ENCODE measurements at places on chromosomes 12 and 14.

- no peak for DNase-seq
Observed at GRCh38 chr14:19900999-19901398, 19.4 kb upstream of the OR4K5 start.

DNA sequence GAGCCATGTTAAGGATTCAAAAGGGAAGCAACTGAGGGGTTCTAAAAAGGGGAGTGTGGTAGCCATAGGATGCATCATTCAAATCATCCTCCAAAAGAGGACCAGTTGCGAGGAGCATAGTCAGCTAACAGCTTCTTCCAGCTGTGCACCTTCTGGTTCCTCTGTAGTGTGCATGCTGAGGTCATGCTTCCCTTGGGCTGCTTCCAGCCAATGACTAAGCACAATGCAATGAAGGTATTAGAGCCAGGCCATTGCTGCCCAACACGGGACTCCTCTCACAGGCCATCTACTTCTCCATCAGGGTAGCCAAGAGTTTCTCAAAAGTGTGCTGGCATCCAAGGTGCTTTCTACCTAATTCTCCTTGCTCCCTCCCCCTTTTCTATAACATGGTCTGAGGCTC lies 69.2 kb upstream of the ARID2 start:
- peak; percentile 18 for DNase-seq

DNA sequence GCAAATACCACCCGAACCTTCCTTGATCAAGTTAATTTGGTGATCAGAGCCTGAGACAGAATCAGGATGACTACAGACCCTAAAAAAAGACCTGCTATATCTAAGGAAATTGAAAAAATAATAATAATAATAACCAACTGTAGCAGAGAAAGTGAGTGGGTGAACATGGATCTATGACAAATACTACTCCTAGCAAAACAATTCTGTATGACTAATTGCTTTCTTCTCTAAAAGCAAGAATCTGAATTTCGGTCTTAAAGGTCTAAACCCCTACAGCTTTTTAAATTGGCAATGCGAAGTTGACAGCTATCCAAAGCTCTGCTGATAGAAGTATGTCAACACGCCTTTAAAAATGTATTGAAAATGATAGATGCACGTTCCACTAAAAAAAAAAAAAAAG lies 102.2 kb downstream of the PRKAB1 start:
- DNase-seq, result no peak

GRCh38 chr12:99278899-99279298 lies 368.7 kb upstream of the GARIN6 start:
- DNase-seq, result no peak

DNA sequence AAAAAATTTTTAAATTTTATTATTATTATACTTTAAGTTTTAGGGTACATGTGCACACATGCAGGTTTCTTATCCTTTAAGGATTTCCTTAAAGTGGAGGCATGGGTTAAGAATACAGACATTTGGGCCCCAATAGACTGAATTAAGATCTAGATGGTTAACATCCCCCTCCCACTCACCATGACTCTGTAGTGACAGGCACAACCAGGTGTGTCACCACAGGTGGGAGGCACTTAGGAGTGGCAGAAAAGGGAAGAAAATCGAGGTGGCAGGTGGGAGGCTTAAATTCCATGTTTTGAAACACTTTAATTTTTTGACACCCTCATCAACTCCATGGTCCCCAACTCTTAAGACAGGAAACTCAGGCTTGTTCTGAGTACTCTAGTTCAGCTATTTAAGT lies 37.6 kb upstream of the GRIP1 start:
- no peak for DNase-seq

DNA sequence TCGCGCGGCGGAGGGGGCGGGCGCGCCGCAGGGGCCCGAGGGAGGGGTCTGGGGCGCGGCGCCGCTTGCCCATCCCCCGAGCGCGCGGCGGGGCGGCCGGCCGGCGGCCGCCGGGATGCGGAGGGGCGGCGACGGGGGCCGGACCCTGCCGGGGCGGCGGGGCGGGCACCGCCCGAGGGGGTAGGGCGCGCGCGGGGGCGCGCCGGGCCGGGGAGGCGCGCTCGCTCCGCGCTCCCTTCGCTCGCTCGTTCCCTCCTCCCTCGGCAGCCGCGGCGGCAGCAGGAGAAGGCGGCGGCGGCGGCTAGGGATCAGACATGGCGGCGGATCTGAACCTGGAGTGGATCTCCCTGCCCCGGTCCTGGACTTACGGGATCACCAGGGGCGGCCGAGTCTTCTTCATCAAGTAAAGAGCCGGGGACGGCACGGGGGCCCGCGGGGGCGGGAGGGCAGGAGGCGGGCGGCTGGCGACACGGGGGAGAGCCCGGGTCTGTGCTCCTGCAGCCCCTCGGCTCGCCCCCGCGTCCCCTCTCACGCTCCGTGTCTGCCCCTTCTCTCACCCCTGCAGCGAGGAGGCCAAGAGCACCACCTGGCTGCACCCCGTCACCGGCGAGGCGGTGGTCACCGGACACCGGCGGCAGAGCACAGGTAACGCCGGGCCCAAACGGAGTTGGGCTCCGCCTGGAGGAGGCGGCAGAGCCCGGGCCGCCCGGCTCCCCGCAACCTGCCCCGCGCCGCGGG lies at the start of gene PLEKHA5:
TSS of gene PLEKHA5 (plus strand) at position 248 of the 738 bp plus-strand sequence. CDS start at position 315, 67 bp downstream.
- peak; percentile 52 for DNase-seq

DNA sequence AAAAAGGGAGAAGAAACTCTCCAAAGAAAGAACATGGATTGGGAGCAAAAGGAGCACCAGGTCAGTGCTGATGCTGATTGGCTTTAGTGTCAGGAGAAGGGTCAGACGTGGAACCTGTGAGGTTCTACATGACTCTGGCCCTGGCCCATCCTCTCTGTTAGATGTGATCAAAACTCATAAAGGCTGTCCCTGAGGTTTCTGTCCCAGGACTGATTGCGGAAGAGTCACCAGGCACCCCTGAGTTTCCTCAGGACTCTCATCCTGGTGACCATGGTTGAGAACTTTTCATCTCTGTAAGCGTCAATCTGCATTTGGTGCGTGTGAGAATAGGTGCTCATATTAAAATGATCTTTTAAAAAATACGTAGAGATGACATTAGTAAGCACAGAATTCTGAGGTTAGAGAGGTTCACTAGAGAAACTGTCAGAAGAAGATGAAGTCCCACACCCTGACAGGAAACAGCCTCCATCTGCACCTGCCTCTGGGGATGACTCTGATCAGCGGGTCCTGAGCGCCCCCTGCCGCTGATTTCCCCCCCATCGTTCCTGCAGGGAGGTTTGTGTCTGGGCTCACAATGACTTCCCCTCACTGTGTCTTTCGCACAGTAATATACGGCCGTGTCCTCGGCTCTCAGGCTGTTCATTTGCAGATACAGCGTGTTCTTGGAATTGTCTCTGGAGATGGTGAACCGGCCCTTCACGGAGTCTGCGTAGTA lies 741.8 kb downstream of the TMEM121 start:
- DNase-seq, result no peak

DNA sequence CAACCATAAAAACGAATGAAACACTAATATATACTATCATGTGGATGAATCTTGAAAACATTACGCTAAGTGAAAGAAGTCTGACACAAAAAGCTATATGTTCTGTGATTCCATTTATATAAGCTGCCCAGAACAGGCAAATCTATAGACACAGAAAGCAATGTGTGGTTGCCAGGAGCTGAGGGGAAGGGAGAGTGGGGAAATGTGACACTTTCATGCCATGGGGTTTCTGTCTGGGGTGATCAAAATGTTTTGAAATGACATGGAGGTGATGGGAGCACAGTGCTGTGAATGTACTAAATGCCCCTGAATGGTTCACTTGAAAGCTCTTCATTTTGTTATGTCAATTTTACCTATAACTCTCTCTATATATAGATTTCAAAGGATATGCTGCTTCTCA lies 30.1 kb downstream of the ATG14 start:
- no peak for DNase-seq

DNA sequence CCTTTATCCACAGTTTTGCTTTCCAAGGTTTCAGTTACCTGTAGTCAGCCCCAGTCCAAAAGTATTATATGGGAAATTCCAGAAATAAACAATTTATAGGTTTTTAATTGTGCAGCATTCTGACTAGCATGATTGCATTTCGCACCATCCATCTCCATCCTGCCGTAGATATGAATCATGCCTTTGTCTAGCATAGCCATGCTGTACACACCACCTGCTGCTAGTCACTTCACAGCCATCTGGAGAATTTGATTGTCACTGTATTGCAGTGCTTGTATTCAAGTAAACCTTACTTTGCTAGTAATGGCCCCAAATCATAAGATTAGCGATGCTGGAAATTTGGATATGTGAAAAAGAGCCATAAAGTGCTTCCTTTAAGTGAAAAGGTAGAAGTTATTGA lies 36.0 kb downstream of the MUCL1 start:
- no peak for DNase-seq

DNA sequence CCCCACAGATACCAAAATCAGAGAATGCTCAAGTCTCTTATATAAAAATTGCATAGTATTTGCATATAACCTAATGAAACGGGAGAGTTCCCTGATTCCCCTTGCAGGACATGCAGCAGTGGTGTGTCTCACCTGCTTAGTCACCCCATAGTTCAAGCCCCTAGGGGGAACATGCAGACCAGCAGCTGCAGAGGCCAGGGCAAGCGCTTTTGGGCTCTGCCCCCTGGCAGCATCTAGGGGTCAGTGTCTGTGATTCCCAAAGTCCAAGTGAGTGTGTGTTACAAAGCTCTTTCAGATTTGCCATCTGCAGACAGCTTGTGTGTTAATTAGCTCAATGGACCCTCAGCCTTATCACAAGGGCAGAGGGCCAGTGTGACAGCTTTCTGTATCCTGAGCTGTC lies 110.1 kb downstream of the DNAI7 start:
- DNase-seq, result no peak

GRCh38 chr12:14961466-14962152 lies at the start of gene ARHGDIB:
ARHGDIB (minus strand) TSS chr12:14961601; CDS start chr12:14950712, 10,889 bp downstream.
- no peak for DNase-seq

- no peak for DNase-seq
Observed at GRCh38 chr12:66240096-66240820, 51.2 kb downstream of the IRAK3 start.

DNA sequence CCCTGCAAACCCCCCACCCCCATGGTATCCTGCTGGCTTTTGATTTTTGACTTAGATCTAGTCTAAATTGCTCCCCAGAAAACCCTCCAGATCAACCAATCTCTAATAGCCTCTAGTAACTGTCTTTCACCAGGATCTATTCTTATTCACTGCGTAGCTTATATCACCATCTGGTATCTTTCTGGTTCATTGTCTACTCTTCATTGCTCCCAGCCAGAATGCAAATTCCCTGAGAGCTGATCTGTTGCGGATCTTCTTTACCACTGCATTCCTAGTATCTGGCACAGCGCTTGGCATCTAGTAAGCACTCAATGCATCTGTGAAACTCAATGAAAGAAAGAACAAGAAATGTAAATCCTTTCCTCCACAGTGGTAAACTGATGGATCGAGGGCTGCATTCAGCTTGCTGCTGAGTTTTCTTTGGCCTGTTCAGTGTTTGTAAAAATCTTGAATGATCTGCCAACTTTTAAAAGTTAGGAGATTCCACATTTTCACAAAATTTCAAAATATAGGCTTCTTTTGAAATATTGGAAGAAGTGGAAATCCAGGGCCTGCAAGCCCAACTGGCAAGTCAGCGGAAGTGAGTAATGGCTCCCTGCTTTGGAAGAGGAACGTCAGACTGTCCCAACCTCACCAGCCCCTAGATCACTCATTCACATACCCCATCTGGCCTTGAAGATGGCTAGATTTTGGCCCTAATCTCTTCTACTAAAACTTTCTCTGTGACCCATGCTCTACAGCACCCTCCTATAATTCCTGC lies 274.2 kb downstream of the SSPN start:
- no peak for DNase-seq

GRCh38 chr12:57865084-57865751 lies 18.7 kb upstream of the CTDSP2 start:
- DNase-seq, result peak; percentile 72

DNA sequence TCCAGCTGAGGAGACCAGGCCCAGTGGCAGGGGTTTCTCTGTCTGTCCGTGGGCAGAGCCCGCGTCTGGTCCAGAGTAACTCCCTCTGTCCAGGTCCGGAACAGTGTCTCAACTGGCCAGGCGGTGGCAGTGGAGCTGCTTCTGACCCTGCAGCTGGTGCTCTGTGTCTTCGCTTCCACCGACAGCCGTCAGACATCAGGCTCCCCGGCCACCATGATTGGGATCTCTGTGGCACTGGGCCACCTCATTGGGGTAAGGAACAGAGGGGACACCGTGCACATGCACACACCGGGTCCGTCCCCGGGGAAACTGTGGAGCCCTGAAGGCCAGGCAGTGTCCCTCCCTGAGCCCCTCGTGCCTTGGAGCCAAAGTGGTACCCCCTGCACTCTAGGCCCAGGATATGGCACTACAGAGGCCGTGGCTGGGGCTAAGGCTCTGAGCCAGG lies 1.5 kb downstream of the AQP6 start:
- DNase-seq, result no peak

DNA sequence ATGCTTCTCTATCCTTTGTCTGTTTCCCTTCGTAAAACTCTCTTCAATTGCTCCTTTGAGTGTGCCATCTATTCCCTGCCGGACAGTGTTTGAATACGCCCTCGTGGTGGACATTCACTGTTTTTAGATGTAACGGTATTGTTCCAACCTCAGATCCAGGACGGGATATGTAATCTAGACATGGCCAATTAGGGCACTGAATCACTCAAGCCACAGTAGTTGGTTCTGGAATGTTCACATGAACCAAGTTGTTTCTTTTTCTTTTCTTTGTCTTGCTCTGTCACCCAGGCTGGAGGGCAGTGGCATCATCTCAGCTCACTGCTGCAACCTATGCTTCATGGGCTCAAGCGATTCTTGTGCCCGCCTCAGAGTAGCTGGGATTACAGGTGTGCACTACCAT lies 204.2 kb upstream of the PLXNC1 start:
- DNase-seq, result no peak

DNA sequence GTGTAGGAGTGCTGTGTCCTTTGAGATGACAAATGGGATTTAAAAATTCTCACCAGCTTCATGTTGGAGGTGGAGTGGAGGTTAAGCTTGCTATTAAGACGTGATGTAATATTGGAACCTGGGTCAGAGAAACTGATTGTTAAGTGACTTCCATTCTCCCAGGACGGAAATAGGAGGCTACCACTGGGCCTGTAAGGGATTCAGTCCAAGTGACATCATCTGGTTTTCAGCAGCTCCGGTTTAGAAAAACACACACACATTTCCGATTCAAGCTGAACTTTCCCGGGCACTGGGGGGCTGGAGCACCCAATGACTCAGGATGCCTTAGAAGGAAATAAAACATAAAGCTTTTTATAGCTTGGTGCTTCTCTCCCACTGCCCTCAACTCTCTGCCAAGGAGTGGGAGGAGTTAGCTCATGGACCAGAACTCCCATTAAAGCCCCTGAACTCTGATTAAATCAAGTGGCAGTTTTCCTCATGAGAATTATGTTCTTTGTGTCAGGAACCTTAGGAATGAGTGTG lies 12.4 kb downstream of the CALM1 start:
- DNase-seq, result peak; percentile 79
